ENCODE measurements at places on chromosomes 16 and 17. TPM values are rescaled to one million over a fixed set of nuclear protein-coding genes. Genes with fewer than 3 reads are reported as not detected.

KRT28 gene
- total RNA-seq = not detected

DNA sequence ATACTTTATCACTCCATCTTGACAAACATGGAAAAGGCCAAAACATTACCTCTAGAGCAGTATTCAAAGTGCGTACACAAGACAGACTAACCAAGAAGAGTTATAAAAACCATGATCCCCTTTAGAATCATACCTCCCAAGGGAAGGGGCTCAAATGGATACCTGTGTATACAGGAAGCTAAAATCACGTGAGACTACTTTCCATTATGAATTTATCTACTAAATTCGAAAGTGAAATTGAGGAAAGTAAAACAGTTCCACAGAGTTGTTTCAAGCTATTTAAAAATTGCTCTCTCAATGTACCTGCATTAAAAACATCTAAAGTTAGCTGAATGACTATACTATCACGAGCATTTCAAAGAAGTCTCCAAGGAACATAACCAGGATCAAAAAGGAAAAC is 32.7 kb downstream of the AP1G1 start:
- ATAC-seq = no peak

- no peak for ATAC-seq
These were observed 2.6 kb downstream of the ERI2 start for GRCh38 chr16:20803561-20804214.

- no peak for ATAC-seq
These were observed 47.9 kb upstream of the TAC4 start for GRCh38 chr17:49895812-49896211.

DNA sequence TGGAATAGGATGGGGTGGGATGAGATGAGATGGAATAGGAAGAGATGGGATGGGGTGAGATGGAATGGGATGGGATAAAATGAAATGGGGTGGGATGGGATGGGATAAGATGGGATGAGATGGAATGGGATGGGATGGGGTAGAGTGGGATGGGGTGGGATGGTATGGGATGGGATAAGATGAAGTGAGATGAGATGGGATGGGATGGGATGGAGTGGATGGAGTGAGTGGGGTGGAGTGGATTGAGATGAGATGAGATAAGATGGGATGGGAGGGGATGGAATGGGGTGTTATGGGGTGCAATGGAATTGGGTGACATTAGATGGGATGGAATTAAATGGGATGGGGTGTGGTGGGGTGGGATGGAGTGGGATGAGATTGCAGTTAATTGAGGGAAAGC is 279.2 kb upstream of the CDH5 start:
- no peak for ATAC-seq
